Hippocampal formation (tissue), 2 donors: ENCODE measurements at places on chromosomes 7 and 10.
A peak's percentile ranks its signal among the peaks of the same experiment; 100 is the strongest.

- DNase-seq, result no peak
Measured at GRCh38 chr10:72095195-72095594, 6.8 kb upstream of the SPOCK2 start.

DNA sequence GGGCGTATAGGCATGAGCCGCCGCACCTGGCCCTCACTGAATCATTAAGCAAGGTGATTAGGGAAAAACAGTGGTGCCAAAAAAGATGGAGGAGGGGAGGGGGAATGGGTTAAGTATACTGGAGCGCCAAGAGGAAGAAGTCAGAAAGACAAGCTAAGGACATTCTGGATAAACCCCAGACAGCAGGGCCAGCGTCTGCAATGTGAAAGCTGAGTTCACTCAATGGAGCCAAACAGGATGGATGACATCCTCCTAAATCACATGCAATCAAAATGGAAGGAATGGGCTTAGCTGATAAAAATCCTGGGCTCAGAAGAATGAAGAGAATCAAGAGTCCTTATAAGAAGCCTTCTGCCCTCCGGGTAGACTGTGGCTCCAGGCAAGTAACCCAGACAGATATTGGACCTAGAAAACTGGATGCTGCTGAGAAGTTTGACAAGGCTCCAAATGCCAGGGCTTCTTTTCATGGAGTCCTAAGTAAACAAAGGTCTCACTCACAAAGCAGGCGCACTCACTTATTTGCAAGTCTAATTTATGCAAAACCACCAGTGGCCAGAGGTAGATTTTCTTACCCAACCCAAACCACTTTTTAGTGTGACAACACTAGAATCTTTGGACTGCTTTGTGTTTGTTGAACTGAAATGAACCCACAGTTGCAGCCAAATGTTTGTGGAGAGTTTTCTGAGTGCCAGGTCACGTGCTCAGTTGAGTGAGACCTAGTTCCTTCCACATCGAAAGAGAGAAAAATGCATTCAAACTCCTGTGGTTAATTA, 519.1 kb upstream of the AUTS2 start:
- DNase-seq, result peak; percentile 47

- no peak for DNase-seq
Measured at GRCh38 chr7:10588084-10588483, 385.6 kb upstream of the PHF14 start.

- no peak for DNase-seq
Measured at GRCh38 chr7:127873715-127874636, 157.3 kb downstream of the LRRC4 start.

GRCh38 chr7:124762611-124763143, 2.9 kb downstream of the GPR37 start:
- DNase-seq, result peak; percentile 76

DNA sequence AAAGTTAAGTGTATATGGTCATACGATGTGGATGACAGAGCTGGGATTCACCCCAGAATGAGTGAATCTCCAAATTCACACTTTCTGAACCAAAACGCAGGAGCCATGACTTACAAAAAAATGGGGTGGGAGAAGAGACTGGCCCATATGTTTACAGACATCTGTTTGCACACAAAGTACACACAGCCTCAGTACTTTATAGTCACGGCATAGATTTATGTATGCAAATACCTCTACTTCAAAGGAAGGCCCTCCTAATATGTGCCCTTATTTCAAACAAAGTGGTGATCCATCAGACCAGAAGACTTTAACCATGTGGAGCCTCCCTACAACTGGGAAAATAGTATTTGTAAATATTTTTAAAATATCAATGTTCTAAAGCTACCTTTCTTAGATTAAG, 22.2 kb upstream of the JMJD1C start:
- DNase-seq, result no peak

GRCh38 chr10:26556748-26557640, 118.9 kb downstream of the APBB1IP start:
- peak; percentile 65 for DNase-seq

DNA sequence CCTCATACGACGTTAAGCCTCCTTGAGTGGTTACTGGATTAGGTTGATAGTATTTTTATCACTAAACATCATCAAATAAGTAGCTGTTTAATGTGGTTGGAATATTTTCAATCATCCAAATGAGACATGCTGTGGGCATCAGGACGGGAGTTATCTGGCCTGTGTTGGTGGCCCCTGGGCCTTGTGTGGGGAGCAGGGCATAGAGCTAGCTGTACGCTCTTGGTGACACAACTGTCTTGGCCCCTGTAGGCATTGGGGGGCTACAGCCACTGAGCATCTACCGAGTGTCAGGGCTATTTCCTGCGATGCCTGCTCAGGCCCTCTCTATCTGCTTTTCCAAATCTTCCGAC, 28.3 kb downstream of the BAG3 start:
- no peak for DNase-seq

DNA sequence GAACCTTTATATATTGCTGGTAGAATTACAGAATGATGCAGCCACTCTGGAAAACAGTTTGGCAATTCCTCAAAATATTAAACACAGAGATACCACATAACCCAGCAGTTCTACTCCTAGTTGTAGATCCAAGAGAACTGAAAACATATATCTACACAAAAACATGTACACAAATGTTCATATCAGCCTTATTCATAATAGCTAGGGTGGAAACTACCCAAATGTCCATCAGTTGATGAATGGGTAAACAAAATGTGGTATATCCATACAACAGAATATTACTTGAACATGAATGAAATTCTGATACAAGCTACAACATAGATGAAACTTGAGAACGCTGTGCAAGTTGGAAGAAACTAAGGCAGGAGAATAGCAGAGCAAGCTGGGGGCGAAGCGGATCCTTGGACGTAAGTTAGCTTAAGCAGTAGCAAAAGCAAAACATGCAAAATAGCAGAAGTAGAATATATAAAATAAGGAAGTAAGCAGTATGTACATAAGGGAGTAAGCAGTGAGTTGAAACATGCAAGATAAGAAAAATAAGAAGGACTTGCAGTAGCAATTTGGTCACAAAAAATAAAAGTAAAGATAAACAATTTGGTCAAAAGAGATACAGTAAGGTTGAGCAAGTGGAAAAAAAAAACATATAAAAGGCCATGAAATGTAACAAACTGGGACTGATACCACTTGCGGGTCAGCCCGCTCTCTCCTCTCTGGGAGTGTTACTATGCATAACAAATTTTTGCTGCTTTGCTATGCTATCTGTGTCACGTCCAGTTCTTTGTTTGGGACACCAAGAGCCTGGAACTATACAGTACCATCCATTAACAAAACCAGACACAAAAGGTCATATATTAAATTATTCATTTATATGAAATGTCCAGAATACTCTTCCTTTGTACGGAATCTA, 18.0 kb upstream of the HILPDA start:
- DNase-seq, result no peak

DNA sequence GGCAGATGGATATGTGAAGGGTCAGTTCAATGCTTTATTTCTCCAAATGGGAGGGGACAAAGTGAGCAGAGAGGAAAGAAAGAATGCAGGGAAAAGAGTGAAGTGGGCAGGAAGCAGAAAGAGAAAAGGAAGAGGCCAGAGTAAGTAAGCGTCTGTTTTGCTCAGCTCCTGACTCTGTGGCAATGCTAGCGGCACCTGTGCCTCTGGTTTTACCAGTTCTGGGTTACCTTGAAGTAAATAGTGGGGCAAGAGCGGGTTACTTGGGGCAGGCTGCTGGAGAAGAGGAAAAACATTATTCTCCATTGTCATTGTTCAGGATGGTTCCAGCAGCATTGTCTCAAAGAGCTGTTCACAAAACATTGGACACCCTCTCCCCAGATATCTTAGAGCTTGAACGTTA, 1.9 kb downstream of the TAS2R40 start:
- no peak for DNase-seq

- DNase-seq, result no peak
Measured at GRCh38 chr7:33258491-33258951, 129.2 kb downstream of the BBS9 start.

- DNase-seq, result no peak
Measured at GRCh38 chr7:18873734-18874336, 243.6 kb downstream of the TWIST1 start.

- DNase-seq, result no peak
Measured at GRCh38 chr7:50349963-50350944, 45.7 kb downstream of the IKZF1 start.

GRCh38 chr10:44386546-44387052, 1.7 kb upstream of the CXCL12 start:
- peak; percentile 19 for DNase-seq

GRCh38 chr10:96699613-96700012, 20.7 kb downstream of the PIK3AP1 start:
- DNase-seq, result no peak

GRCh38 chr7:129970816-129971215, 18.1 kb upstream of the UBE2H start:
- DNase-seq, result no peak

GRCh38 chr10:101803511-101803910, 14.7 kb downstream of the OGA start:
- no peak for DNase-seq

GRCh38 chr10:101780187-101780817, 2.9 kb downstream of the NPM3 start:
- DNase-seq, result no peak

- DNase-seq, result no peak
Measured at GRCh38 chr10:122688293-122688989, 11.2 kb downstream of the C10orf120 start.

- DNase-seq, result no peak
Measured at GRCh38 chr7:158910254-158911053, 54.1 kb downstream of the DYNC2I1 start.

GRCh38 chr10:80283536-80284199, 5.8 kb downstream of the MAT1A start:
- no peak for DNase-seq
